NCI-H1694 (cell line): ENCODE measurements at places on chromosomes 11 and 22.

- DNase-seq: no peak
Measured at GRCh38 chr11:47553406-47553743, 443 bp upstream of the CELF1 start.

DNA sequence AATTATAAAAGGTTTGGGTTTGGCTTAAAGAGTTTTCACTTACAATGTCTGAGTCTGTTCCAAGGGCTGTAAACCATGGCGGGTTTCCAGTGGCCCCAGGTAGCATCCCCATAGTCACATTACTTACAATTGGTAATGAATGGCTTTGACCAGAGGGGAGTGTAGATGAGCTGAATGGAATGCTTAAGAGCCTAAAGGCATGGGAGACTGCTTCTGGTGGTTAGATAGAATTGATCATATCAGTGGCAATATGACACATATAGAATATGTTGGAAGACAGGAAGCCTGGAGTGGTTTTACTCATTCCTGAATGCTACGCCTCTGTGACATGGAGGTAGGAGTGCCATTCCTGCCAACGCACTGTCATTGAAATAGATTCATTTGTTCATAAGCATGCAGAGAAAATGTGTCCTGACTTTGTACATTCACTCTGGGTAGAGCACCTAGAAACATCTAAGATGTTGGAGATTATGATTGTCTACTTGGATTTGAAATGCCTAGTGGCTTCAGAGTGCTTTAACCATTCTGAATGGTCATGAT, 183.3 kb downstream of the BLID start:
- DNase-seq: no peak

GRCh38 chr11:112525844-112526590, 265.4 kb upstream of the PLET1 start:
- DNase-seq: no peak

- DNase-seq: no peak
Measured at GRCh38 chr22:40602231-40602630, 34.3 kb downstream of the MRTFA start.

DNA sequence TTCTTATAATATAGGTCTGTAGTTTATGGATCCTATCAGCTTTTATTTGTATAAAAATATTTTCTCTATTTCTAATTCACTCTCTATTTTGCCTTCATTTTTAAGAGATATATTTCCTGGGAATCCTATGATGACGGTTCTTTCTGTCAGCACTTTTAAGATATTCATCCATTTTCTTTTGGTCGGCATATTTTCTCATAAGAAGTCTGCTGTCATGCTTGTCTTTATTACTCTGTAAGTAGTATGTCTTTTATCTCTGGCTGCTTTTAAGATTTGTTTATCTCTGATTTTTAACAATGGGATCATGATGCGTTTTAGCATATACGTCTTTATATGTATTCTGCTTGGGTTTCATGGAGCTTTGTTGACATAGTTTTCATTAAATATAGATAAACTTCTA, 175.5 kb downstream of the SNX19 start:
- no peak for DNase-seq

DNA sequence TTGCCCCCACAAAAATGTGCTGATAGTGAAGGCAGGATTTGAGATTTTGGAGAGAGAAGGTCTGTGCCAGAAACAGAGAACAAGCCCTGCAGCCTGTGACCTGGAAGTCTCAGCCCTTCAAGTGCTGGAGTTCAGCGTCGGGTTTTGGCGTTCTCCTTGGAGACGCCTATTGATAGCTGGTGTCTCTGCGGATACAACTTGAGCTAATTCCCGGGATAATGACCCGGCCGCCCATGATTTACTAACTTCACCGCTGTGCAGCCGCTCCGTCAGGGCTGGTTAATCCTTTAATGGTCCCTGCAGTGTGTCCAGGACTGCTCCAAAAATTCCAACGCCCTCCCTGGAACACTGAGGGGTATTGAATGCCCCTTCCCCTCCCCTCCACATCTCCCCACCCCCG, 76.6 kb downstream of the WT1 start:
- no peak for DNase-seq

DNA sequence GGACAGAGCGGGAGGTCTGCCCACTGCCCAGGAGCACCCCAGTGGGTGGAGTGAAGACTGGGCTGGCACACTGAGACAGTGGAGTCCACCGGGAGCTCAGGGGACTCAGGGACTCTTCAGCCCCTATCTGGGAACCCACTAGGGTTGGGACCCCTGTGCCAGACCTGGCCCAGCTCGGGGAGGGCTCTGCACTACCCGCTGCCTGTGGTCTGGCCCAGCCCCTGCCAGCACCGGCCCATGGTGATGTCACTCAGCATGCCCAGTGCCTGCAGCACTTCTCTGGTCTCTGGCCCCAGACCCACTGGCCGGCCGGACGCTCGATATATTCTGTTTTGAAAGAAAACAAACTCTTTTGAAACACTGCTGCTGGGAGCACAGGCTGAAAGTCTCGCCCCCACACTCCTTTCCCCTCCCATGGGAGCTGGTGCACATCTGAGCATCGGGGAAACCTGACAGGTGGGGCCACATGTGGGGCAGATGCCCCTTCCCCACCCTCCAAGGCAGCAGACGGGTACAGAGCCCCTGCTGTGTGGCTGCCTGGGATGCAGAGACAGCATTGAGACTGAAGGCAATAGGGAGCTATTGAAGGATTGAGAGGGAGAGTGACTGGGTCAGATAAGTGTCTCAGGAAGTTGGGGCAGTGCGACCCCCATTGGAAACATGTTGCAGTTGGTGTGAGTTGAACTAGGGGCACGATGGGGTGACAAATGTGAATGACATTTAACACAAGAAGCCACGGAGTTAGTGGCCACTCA, 62.9 kb downstream of the MYEOV start:
- DNase-seq: no peak

- no peak for DNase-seq
Measured at GRCh38 chr22:32486656-32487390, 12.2 kb downstream of the FBXO7 start.

DNA sequence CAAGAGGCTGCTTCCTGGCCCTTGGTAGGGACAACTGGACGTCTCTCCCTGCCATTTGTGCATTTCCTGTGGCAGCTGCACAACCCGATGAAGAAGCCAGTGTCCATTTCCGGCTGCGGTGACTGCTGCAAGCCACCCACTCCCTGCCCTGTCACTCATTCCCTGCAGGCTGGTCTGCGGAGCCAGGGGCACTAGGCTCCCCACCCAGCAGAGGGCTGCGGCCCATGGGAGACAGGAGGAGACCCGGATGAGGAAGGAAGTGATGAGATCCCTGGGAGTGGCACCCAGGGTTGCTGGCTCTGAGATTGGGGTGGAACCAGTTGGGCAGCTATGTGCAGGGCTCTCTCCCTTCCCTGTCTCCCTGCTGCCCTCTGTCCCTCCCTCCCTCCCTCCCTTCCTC, 10.0 kb upstream of the MYRF start:
- DNase-seq: no peak

GRCh38 chr11:2101171-2101675, 38.0 kb downstream of the IGF2 start:
- no peak for DNase-seq

- DNase-seq: no peak
Measured at GRCh38 chr11:10498426-10499250, 42.3 kb downstream of the RNF141 start.

DNA sequence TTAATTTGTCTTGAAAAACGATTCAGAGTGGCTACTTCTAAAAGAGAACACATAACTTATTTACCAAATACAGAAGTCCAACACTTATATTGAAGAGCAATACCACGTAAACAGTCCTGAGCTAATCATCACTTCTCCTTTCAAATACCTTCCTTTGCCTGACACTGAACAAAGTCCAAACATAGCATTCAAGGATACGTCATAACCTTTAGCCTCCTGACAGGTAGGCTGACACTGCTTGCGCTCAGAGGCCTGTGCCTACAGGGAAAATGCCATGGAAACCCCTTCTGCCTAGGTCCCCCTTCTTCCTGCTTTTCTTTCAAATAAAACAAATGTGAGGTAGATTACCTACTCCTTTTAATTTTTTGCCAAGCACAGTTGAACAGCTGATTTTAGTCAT, 510.0 kb downstream of the INSC start:
- no peak for DNase-seq

- no peak for DNase-seq
Measured at GRCh38 chr11:6655790-6656583, at the start of gene DCHS1. Gene DCHS1 (minus strand): TSS chr11:6655809. CDS start chr11:6641613, 14,196 bp downstream.
